ENCODE measurements at places on chromosomes 12 and 14. TPM values are rescaled to one million over a fixed set of nuclear protein-coding genes. Genes with fewer than 3 reads are reported as not detected.

Gene PCED1B
- 33.7 TPM for total RNA-seq

Gene CD27
- 39.2 TPM for total RNA-seq

Gene NFATC4
- not detected for total RNA-seq

Gene SIX1
- total RNA-seq: not detected

Gene KLC1
- total RNA-seq: 130 TPM

Gene GNPNAT1
- 5.6 TPM for total RNA-seq

Gene R3HDM2
- total RNA-seq: 103 TPM

Gene UNC79
- not detected for total RNA-seq

Gene PLA2G1B
- total RNA-seq: not detected

Gene NUAK1
- 0.65 TPM for total RNA-seq

Gene METTL3
- 26.5 TPM for total RNA-seq

Gene NOXRED1
- 0.22 TPM for total RNA-seq

Gene KRT77
- total RNA-seq: not detected

Gene RASSF9
- not detected for total RNA-seq

Gene CLEC6A
- total RNA-seq: not detected

Gene HOXC10
- total RNA-seq: not detected

Gene MUCL1
- total RNA-seq: not detected

Gene FLRT2
- total RNA-seq: not detected

Gene CD163
- total RNA-seq: 0.08 TPM

Gene PARPBP
- 2.4 TPM for total RNA-seq

Gene PAH
- not detected for total RNA-seq

Gene TAS2R31
- 1.0 TPM for total RNA-seq

Gene IQSEC3
- 6.7 TPM for total RNA-seq

Gene KRT85
- not detected for total RNA-seq

Gene LRFN5
- not detected for total RNA-seq

Gene MYRFL
- total RNA-seq: not detected

Gene SCN8A
- total RNA-seq: 0.33 TPM

Gene CFAP251
- total RNA-seq: 0.68 TPM

Gene OR11H7
- not detected for total RNA-seq

Gene RTRAF
- total RNA-seq: 155 TPM

Gene GPR132
- total RNA-seq: 101 TPM

Gene CDK17
- 150 TPM for total RNA-seq
